Pulmonary artery endothelial cell (primary cell): ENCODE measurements at places on chromosomes 3 and 15.

- no peak for DNase-seq
These were observed 95.5 kb upstream of the DPPA4 start for GRCh38 chr3:109432833-109433232.

DNA sequence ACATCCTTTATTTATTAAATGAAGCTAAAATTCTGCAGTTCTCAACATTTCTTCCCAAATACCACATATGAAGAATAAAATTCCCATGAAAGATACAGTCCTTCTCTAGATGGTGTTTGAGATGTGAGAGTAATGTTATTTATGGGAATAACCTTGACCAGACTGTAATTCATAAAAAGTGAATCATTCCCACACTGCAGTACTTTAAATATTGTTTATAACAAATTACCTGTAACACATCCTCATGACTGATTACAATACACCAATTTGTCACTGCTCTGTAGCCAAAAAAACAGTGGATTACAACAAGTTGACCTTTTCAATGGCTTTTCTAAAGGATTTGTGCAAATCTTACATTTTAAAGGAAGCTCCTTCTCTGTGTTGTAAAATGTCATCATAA, 651.3 kb downstream of the NSUN3 start:
- DNase-seq = no peak

- DNase-seq = no peak
These were observed 42.7 kb downstream of the FAM174B start for GRCh38 chr15:92612891-92613290.

- DNase-seq = no peak
These were observed 22.8 kb downstream of the MINDY2 start for GRCh38 chr15:58793862-58794261.

DNA sequence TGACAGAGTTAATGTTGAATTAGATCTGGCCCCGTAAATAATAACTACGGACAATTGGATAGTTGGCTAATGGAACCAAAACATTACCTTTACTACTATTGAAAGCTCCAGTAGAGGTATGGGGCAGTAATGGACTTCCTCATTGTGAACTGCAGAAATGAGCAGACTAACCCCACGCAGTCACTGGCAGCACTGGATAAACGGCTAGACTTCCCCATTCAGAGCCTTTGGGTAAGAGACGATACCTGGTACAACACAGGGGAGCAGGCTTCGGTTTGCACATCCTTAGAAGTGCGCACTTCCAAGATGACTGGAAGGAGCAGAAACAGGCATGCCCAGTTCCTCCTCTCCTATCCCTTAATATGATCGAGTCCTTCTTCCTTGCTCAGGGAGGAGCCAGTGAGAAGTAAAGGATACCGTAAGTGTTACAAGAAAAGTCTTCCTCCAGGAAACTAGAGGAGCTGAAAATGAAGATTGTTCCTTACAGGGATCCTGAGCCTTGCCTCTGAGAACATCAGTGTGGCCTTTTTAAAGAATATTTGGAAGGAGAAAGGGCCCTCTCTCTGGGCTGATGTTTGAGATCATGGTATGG, 100.5 kb upstream of the NECTIN3 start:
- no peak for DNase-seq

- DNase-seq = no peak
These were observed 91.8 kb downstream of the RYR3 start for GRCh38 chr15:33402600-33402999.

GRCh38 chr3:71504250-71505036, 79.1 kb downstream of the FOXP1 start:
- DNase-seq = peak; percentile 30

- no peak for DNase-seq
These were observed 173.3 kb downstream of the PDZRN3 start for GRCh38 chr3:73451301-73451944.

DNA sequence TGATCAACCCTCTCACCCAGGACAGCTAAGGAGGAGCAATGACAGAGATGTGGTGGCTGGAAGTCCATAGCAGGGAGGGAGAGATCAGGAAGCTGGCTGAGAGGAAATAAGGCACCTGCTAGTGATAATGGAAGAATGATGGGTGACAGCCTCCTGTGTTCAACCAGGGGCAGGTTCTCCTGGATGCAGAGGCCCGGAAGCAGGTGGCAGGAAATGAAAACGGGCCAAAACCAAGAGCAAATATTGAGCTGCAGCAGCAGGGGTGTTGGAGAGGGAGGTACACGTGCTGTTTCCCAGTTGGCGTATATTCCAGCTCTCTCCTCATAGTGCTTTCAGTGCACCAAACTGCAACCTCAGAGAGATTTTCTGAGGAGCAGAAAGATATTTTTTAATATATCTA, 213.4 kb upstream of the TBL1XR1 start:
- peak; percentile 19 for DNase-seq

GRCh38 chr3:86929046-86929445, 61.9 kb downstream of the VGLL3 start:
- no peak for DNase-seq

GRCh38 chr3:30496066-30496966, 110.1 kb upstream of the TGFBR2 start:
- DNase-seq = no peak

DNA sequence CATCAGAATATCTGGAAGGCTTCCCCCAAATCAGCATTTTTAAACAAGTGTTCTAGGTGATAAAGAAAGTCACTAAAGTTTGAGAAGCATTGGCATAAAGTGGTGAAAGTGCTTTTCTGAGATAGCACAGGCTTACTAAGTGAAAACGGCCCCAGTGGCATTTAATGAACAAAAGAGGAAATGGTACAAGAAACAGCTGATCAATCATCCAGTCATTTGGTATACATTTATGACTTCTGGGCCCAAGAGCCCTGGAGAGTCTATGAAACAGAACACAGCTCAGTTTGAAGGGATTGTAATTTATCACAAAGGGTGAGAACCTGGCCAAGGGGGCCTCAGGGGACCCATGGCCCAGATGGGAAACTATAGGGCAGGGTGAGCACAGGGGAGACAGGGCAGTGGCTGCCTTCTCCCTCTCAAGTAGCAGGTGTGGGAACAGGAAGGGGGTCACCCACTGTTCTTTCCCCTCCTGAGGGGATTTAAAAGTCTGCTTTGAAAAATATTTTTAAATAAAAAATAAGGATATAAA, 265.5 kb upstream of the ROPN1 start:
- no peak for DNase-seq

GRCh38 chr15:100565591-100565990, 36.4 kb downstream of the LINS1 start:
- no peak for DNase-seq

DNA sequence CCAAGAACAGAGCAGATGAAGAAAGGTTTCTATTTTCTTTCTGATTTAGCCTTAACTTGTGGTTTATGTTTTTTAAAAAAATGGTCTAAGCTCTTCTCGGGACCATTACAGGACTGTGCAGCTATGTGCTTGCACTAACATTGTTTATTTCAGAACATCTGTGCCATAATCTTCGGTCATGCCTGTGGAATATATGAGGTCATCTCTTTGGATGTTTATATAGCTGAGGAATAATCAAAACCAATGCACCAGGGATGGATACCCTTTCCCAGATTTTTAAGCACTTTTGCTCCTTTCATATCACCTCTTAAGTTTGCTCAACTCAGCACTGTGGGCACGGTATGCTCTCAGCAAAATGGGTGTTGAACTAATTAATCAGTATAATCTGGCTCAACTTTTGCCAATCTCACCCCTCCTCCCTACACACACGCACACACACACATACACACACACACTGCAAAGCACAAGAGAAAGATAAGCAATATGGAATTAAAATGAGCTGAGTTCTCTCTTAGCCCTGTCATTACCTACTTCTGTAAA, 268.5 kb upstream of the TMC3 start:
- DNase-seq = no peak

DNA sequence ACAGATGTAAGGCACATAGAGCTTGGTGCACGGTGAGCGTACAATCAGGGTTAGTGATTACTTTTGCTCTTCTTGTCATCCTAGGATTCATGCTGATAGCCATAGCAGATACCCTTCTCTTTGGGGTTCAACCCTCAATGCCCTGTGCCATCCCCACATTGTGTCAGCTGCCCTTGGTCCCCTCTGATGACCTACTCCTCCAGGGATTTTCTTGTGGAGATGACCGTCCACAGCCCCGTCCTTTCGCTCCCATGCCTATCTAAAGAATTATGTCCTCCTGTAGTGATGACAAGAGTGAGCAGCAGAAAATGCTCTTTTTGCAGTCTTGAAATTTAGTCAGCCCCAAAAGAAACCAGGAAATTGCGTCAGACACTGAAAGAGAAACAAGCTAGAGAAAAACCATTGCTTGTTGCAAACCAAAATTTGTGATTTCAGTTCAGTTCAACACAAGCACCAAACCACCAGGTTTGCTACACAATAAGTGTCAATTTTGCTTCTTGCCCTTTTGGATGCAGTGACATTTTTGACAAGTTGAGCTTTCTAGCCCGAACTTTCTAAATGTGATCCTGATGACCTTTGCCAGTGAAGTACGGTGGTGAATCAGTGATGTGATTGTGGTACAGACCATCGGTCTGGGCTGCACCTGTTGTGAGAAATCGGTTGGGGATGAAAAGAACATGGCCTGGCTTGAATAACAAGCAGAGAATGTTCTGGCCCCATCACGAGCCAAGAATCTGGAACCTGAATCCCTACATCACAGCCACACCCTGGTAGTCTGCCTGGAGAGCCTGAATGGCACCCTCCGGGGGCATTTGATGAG, 41.3 kb downstream of the CMTM7 start:
- no peak for DNase-seq

- no peak for DNase-seq
These were observed 22.8 kb upstream of the RPL29 start for GRCh38 chr3:52018319-52019000.

GRCh38 chr3:106172780-106173179, 304.0 kb upstream of the CBLB start:
- no peak for DNase-seq

DNA sequence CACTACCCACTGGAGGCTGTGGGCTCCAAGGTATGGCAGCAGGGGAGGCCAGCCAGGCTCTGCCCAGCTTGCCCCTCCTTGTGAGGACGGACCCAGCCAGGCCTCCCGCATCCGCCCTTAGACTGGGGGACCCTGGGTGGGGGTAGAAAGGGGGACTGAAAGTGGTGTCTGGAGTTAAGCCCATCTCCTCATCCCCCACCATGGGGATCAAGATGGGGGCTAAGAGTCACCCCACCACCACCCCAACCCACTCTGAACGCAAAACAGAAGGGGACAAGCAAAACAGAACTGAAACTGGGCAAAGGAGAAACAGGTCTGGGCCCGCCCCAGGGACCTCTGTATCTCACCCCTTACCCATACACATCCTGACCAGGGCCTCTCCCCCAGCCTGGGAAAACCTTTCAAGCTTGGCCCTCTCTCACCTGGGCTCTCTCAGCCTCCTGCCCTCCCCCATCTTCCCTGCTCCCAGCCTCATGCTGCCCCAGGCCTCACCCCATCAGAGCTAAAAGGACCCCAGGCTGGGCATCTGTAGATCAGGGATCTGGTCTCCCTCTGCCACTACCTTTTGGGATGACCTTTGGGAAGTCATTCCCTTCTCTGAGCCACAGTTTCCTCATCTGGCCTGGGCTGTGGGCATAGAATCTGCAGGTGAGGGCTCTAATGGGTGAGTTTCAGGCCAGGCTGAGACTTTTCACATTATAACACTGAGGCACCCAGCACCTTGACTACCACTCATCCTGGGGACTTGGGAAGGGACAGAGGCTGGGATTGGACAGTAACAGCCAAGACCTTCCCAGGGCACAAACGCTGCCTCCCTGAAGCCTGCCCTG, 30.0 kb upstream of the CYP11A1 start:
- DNase-seq = no peak

GRCh38 chr3:67617518-67617917, 36.9 kb downstream of the SUCLG2 start:
- DNase-seq = no peak

DNA sequence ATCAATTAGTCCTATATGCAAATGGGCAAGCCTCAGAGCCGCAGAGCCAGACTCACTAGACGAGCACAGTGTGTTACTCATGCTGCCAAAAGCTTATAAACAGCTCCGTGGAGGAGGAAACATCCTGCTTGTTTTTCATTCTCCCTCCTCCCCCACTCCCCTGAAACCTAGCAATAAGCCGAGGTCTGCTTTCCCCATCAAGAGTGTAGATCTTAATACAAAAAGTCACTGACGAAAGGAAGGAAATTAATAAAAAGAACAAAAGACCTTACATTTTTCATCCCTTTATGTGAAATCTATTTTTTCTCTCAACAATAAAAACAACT, 88.5 kb downstream of the XXYLT1 start:
- peak; percentile 78 for DNase-seq

DNA sequence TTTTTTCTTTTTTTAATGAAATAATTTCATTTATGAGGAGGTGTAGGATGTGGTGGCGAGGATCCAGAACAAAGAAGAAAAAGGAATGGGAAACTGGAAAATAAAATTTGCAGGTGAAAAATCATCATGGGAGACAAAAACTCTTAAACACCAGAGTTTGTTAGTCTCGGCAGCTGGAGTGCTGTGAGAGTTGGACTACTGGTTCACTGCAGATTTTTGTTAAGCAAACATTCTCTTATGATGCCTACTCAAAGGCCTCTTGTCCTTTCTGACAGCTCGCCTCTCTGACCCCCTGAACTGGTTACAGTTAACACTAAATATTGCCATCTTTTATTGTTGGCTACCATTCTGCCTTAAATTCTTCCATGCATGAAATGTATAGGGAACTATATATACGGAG, 152.4 kb upstream of the DPH6 start:
- DNase-seq = no peak

GRCh38 chr3:47079432-47079831, 84.5 kb downstream of the SETD2 start:
- no peak for DNase-seq

- DNase-seq = no peak
These were observed 71.6 kb downstream of the LRTM1 start for GRCh38 chr3:54856271-54856670.

GRCh38 chr3:119524931-119525662, 26.8 kb downstream of the TIMMDC1 start:
- no peak for DNase-seq

- no peak for DNase-seq
These were observed 40.0 kb downstream of the FOXP1 start for GRCh38 chr3:71543371-71544016.

DNA sequence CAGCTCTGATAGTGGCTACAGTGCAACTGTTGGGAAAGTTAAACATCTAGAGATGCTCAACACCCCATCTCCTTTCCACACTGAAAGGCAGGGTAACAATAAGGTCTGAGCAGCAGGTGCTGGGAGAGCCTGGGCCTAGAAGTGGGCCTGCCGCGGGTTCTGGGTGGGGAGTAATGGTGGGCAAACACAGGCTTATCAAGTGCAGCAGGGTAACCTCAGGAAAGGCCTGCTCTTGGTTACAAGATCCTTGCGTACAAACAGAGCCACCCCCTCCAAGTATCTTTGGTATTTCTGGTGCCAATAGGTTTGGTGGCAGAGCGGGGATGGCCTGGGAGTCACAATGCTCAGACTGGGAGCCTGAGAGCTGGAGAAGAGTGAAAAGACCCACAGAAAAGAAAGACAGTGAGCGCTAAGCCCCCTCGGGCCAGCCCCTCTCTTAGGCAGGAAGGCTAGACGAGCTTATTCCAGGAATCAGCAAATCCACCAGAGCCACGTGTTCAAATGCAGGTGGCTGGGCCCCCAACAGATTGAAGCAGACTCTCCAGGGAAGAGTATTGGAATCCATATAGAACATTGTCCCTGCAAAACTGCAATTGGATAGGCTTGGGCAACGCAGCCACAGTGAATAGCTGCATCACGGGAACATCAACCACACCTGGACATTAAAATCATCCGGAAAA, 2.7 kb downstream of the IQSEC1 start:
- no peak for DNase-seq

- no peak for DNase-seq
These were observed 253.7 kb upstream of the TPRG1 start for GRCh38 chr3:188918093-188918492.

GRCh38 chr3:195115600-195116406, 155.2 kb downstream of the XXYLT1 start:
- no peak for DNase-seq
